ENCODE measurements at places on chromosomes 5 and 9.

DNA sequence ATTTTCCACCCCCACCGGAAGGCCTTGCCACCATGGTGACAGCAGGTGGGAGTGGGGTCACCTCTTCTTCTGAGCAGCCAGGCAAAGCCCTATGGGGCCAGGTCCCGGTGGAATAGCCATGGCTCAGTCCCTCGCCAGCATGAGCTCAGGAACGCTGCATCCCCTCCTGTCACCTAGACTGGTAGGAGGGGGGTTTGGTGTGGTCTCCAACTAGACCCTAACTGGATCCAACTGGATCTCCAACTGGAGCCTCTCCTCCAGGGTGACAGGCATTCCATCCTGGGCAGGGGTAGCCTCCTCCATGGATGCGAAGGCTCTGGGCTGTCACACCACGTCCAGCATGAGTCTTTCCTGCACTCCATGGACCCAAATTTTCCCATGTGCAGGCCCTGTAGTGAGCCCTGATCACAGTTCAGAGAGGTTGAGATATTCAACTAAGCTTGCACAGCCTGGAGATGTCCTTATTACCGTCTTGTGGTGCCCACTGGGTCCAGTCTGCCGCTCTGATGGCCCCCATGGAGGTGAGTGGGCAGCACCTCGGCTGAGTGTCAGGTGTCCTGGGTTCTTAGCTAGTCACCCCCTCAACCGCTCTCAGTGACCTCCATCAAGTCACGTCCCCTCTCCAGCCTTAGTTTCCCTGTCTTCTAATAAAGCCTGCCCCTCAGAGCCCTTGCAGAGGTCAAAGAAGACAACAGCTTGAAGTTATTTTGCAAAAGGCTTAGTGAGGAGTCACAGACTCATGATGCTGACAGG lies 18.6 kb upstream of the FIBCD1 start:
- no peak for DNase-seq

DNA sequence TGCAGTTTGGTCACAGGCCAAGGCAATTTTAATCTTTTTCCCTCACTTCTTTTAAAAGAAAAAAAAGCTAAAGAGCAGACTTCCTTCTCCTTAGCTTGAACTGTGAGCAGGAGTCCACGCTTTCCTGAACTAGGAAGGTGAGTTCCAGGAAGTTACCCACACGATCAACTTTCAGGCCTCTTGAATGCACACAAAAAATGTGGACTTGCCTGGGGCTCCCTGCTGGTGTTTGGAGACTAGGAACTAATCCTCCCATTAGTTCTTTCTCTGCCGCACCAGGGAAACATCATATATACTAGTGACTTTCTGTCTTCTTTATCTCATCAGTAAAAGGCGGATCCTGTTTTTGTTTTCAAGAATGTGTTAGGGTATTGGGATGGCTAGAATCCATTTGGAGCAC lies 240.0 kb downstream of the GOLPH3 start:
- DNase-seq = no peak

DNA sequence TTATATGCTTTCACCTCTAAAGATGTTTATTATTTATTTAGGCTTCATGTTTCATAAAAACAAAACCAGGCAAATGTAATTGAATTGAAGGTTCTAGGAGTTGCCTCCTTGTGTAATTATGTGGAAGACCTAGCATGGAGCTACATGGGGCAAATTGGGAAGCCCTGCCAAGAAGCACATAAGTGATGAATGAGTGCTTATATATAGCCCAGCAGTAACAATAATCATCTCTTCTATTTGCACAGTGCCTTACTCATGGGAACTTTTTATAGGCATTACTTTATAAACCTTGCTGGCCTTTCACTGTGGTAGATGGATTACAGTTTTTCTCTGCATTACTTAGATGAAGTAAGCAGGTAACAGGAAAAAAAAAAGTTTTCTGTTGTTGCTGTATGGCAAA lies 40.0 kb upstream of the GRAMD2B start:
- DNase-seq = no peak

GRCh38 chr5:160961761-160962160 lies 109.8 kb upstream of the ATP10B start:
- DNase-seq = no peak

DNA sequence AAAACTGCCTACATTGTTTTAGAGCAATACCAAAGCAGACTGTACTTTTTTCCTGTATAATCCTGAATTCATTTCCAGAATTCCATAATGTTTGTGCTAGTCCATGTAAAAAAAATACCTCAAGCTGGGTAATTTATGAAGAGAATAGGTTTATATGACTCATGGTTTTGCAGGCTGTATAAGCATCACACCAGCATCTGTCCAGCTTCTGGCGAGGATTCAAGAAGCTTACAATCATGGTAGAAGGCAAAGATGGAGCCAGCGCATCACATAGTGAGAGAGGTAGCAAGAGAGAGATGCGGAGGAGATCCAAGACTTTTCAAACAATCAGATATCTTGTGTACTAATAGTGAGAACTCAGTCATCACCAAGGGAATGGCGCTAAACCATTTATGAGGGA lies 280.3 kb upstream of the CDH9 start:
- DNase-seq = no peak

DNA sequence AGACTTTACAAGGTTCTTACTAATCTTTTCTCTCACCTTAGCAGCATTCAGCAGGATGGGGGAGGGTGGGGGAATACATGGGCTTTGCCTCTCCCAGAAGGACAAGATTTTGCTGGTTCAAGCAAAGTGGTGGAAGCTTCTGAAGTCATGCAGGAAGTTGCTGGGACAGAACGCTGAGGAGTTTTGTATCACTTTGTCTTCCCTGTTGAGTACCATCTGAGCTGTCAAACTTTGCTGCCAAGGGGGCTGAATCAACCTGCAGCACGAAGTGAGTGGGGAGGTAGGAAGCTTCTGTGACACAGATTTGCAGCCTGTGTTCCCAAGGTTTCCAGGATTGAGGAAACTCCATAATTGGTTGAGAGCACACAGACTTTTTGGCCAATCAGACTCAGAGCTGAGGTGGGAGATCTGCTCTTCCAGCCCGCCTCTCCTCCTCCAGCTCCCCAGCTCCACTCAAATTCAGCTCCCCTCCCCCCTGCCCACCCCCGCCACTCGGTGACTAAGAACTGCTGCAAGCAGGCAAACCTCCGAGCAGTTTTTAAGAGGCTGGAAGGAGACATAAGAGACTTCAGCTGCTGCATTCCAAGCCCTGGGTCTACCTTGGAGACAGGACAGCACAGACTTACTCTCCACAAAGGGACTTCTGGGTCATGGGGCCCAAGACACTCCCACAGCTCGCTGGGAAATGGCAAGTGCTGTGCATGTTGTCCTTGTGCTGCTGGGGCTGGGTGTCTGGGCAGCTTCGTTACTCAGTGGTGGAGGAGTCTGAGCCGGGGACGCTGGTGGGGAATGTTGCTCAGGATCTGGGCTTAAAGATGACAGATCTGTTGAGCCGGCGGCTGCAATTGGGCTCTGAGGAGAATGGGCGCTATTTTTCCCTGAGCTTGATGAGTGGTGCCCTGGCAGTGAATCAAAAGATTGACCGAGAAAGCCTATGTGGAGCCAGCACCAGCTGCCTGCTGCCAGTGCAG lies at the start of gene PCDHGC5:
Gene PCDHGC5, plus strand, starts transcription at position 491 of the 971 bp plus-strand sequence. Its CDS starts 160 bp downstream, at position 651.
- DNase-seq = no peak

- peak; percentile 66 for DNase-seq
These were observed 1.1 kb downstream of the CRB2 start for GRCh38 chr9:123356851-123357742.

DNA sequence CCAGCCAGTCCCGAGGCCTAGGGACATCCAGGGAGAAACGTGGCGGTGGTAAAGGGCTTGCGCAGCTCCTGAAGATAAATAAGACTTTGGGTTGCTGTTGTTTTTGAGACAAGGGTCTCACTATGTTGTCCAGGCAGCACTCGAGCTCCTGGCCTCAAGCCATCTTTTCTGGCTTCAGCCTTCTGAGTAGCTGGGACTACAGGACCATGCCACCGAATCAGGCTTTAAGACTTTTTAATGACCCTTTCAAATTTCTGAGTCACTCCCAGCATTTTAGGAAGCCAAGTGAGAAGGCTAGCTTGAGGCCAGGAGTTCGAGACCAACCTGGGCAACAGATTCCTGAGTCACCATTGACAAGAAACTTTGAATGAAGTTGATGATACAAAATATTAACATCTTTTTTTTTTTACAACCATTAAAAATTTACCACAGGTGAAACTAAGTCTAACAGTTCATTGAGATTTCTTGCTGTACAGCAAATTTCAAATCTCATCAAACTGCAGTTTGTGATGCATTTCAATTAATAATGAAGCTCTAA lies 817 bp upstream of the GNE start:
- no peak for DNase-seq

GRCh38 chr5:10635257-10635866 lies 71.5 kb downstream of the ANKRD33B start:
- no peak for DNase-seq

DNA sequence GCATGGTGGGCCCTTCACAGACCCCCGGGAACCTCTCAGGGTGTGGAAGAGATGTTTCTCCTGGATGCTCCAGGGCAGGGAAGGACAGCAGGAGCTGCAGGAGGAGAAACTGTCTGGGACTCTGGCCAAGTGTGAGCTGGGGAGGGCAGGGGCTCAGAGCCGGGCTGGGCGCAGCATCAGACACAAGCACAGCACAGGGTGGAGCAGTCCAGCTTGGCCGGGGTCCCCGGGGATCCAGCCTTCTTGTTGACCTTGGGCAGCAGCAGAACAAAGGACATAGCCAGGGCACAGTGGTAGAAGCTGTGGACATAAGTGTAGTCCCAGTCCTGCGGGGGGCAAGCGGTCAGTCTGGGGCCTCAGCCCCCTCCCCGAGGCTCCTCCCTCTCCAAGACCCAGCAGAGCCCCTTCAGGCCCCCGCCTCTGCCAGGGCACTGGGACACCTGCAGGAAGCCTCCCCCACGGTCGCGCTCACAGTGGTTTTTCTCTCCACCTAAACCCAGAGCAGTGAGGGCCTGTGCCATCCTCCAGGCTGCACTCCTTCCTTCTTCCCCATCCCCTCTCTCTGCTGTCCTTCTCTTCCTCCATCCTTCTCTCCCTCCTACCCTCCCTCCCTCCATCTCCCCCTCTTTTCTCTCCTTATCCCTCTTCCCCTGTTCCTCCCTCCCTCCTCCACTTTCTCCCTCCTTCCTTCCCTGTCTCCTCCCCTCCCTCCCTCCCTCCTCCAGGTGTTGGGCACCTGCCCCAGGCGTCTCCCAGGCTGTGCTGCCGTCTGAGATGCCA lies 10.1 kb downstream of the MYMK start:
- no peak for DNase-seq

GRCh38 chr5:126234563-126235195 lies 188.5 kb upstream of the GRAMD2B start:
- peak; percentile 60 for DNase-seq

- no peak for DNase-seq
These were observed 19.5 kb downstream of the CXXC5 start for GRCh38 chr5:139667730-139668063.

- no peak for DNase-seq
These were observed 56.3 kb upstream of the EXOC3 start for GRCh38 chr5:386432-387341.

- no peak for DNase-seq
These were observed 79.3 kb upstream of the PRLR start for GRCh38 chr5:35309365-35310130.

DNA sequence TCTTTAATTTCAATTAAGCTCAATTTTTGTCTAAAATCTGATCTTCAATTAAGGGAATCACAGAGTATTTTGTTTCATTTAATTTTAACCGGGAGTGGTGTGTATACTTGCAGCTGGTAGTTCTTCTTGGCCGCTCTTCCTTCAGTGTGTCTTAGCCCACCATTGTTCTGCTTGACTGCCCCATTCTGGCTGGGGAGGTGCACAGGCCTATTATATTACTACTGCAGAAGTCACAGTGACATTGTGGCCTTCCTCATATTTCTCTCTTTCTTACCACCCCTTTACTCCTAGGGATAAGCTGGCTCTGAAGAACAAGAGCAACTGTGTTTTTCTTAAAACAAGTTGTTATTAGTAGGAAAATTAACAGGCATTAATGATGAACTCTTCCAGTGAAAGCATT lies 123.7 kb downstream of the ATG10 start:
- DNase-seq = no peak

GRCh38 chr9:81468084-81468595 lies 221.2 kb downstream of the TLE1 start:
- no peak for DNase-seq

DNA sequence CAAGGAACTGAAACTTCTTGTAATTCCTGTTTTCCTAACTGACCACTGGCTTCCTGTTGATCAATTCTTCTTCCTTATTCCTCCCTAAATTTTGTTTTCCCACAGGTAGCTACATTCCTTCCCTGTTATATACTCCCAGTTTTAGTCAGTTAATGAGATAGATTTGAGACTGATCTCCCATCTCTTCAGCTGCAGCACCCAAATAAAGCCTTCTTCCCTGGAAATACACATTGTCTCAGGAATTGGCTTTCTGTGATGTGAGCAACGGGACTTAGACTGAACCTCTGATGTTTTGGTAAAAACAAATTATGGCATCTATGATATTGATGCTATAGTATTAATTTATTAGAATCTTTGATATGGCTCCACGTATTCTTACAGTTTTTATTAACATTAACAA lies 617.3 kb upstream of the ST8SIA4 start:
- DNase-seq = no peak

DNA sequence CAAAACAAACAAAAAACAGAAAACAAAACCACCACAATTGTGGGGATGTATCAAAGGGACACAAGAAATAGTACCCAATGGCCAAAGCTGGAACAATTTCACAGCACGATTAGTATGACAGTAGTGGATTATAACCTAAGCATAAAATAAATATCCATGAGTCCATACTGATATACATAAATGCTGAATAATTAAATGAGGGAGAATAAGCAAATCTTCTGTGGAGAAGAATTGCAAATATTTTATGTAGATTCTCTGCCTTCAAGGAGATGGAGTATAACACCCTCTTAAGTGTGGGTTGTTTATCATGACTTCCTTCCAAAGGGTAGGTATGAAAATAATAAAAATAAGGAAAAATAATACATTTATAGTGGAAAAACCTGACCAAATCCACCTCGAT lies 325.4 kb downstream of the PDE4D start:
- DNase-seq = no peak

DNA sequence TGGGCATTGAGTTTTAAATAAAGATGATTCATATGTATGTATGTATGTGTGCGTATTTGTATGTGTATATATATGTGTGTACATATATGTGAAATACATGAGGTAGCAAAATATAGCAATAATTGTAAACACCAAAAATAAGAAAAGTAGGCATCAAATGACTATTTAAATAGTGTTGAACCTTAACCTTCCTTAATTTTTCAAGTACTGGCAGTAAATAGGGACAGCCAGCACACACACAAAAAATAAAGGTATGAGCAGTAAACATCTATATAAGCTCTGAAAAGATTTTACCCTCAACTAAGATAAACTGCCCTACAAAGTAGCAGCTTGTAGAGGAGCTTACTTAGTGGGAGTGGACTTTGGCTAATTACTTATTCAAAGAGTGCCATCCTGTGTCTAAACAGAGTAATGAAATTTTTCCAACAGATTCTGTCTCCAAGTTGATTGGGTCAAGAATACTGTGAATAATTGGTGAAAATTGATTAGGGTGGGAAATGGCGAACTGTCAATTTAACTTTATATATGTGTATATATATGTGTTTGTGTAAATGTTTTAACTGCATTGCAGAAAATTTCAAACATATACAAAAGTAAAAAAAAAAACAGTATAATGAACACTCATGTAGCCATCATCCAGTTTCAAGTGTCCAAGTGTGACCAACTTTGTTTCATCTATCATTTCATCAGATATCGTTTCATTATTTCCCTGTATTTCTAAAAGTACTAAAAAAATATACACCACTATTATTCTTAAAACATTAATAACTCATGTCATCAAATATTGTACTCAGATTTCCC lies 2.0 kb upstream of the ADAMTS6 start:
- DNase-seq = peak; percentile 47
